Stimulated activated CD8-positive, alpha-beta memory T cell treated with anti-CD3 and anti-CD28 coated beads, Interleukin-7, amount 100 ng/mL, for 1 hour (primary cell): ENCODE measurements at places on chromosomes 4 and X.

DNA sequence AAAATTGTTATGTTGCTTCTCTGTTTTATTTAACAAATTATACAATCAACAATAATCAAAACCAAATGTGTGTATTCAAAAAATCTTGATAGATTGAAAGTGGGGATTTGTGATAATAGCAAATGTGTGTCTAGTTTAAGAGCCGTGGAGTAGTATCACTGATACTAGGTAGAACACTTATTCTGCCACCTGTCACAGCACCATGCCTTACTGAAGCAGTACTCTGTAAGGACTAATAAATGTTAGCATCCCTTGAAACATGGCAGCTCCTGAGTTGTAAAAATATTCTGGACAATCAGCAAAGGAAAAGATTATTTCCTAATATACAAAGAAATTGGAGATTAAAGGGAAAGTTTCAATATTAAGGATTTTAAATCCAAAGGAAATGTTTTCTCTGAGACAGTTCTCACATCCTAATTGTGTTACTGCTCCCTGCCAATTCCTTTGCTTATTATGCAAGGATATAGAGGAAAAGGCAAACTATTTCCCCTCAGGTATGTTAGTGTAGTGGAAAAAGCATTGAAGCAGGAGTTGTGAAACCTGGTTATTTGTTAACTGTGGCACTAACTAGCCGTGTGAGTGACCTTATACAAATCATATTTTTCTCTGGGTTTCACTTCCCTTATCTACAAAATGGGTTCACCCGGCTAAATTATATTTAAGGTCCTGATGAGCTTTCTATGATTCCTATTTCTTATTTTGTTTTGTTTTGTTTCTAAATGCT lies 303.1 kb downstream of the ARHGAP24 start:
- DNase-seq = no peak

- DNase-seq = no peak
Measured at GRCh38 chr4:180947425-180947824, 1295.8 kb upstream of the TENM3 start.

GRCh38 chr4:47469951-47470350 lies 6.4 kb upstream of the COMMD8 start:
- no peak for DNase-seq

GRCh38 chr4:86965019-86965976 lies 30.5 kb downstream of the AFF1 start:
- no peak for DNase-seq

DNA sequence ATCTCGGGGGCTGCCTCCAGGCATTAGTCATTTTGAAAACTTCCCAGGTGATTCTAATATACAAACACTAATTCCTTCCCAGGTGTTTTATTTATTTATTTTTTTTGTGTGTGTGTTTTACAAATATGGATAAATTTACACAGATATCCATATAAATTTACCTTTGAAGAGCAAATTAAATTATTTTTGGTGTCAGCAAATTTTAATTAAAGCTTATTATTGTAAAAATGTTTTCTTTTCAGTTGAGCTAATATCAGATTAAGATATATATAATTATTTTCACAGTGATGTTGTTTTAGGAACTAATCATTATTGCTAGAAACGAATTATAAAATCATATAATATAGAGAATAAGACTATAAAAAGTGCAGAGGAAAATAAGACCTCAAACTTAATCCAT lies 62.0 kb upstream of the FREM3 start:
- no peak for DNase-seq

DNA sequence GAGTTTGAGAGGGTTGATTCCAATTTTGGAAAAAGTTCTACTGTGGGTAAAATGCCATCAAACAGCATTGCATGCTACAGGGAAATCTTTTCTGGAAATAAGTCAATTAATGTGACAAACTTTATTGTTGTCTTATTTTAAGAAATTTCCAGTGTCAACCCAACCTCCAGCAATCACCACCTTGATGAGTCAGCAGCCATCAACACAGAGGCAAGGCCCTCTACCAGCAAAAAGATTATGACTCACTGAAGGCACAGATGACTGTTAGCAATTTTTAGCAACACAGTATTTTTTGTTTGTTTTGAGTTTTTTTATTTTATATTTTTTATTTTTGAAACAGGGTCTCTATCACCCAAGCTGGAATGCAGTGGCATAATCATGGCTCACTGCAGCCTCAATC lies 165.4 kb upstream of the C1QTNF7 start:
- DNase-seq = no peak

DNA sequence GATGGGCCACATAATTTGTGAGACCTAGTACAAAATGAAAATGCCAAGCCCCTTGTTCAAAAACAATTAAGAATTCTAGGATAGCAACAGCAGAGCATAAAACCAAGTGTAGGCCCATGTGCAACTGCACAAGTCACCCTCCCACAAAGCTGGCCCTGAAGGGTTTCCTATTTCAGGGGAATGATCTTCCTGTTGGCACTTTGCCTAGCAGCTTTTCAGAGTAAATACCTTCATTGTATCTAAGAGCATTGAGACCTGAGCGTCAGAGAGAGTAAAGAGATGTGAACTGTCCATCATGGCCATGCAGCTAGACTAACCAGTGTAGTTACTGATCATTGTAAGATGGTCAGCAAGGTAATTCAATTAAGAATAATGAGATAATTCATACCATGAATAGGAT lies 113.6 kb downstream of the CNKSR2 start:
- no peak for DNase-seq

DNA sequence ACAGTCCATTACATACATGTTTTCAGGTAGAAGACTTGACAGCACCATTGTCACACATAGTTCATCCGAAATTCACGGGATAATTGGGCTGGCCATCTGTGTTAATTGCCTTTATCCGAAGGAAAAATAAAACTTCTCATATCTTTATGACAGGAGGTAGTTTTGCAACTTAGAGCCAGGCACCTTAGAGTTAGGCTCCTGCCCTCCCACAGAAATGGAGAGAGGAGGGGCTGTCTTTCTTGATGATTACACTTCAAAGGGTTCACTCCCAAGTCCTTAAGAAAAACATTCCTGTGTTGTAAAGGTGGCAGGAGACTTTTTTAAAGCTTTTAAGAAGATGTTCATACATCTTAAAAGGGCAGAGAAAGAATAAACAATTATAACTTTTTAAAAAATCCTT lies 10.5 kb upstream of the SCARB2 start:
- DNase-seq = no peak

- DNase-seq = no peak
Measured at GRCh38 chr4:164313853-164314252, 440.1 kb upstream of the SMIM31 start.

GRCh38 chr4:38948551-38948950 lies 80.9 kb downstream of the FAM114A1 start:
- DNase-seq = no peak

DNA sequence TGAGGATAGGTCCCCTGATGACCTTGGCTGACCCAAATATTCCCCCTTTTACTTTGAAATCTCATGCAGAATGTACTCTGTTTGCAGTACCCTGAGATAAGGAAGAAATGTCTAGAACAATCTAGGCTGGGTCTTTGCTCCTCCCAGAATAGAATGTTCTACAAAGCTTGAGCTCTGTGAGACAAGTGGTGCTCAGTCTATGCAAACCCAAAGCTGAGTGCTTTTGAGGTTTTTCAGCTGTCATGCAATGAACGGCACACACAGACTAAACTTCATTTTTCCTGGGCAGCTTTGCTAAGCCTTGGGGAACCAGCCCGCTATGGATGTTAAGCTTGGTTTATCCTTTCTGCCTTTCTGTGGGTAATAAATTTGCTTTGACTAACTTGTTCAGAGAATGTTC lies 513.6 kb downstream of the FAT4 start:
- no peak for DNase-seq

GRCh38 chr4:26611885-26612284 lies 28.0 kb downstream of the TBC1D19 start:
- DNase-seq = no peak

DNA sequence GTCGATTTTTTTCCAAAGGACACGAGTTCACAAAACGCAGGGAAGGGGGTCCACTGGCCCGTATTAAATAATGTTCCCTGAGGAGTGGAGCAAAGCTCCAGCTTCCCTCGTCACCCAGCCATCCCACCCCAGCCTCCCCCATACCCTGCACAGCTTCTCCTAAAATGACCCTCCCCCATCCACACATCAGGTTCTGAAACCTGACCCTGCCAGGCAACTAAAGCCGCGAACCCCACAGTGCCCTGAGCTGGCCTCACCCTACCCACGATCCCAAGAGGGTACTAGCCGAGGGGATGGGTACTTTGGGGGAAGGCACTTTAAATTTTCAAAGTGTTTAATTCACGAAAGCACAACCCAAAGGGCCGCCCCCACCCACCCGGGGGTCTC lies 634 bp downstream of the APOO start:
- no peak for DNase-seq

DNA sequence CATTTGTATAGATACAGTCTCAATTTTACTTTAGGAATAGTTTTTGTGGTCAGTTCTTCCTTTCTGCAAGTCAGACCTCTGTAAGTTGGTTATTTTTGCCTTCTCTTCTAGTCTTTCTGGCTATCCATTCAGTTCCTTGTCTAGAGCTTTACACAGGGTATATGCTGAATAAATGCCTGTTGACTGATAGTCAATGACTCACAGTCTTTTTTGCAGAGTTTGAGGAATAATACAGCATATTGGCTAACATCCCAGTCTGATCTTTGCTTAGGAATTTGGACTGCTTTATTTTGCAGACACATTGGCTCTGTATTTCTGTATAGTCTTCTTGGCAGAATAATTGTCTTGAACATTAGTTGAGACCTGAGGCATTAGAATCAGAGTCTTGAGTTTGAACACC lies 132.4 kb downstream of the MAGEC1 start:
- DNase-seq = no peak

GRCh38 chr4:139933541-139933940 lies 220.4 kb downstream of the MAML3 start:
- DNase-seq = no peak

- DNase-seq = no peak
Measured at GRCh38 chr4:118850488-118851173, 14.7 kb upstream of the SEC24D start.

DNA sequence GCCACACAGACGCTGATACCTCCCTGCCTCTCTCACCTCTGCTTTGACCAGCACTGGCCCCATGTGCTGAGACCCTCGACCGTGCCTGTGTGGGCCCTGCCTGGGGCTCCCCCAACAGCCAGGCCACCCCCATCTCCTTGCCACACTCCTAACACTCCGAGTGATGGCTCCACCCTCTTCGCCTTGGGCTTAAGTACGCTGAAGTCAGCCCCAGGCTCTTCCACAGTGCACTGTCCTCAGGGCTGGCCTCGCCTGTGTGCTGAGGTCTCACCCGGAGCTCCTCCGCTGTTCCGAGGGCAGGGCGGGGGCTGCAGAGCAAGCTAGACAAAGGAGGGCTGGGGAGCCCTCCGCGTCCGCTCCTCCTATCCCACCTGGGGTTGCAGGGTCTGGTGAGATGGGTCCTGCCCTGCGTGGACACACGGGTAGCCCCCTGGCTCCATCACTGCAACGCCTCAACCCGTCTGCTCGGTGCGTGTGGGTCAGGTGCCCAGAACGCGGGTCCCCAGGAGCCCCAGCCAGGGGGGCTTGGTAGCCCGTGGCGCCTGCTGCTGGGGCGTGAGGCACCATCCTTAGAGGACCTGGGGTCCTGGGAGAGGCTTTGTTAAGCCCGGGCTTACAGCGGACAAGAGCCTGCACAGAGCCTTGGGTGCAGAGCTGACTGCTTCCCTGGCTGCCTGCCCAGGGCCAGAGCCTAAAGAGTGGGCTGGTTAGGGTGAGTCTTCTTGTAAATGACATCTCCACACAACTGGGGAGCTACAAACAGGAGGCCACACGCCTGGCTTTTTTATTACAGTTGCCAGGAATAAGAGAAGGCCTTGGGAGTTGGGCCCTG lies 42.6 kb upstream of the NKX1-1 start:
- DNase-seq = no peak

DNA sequence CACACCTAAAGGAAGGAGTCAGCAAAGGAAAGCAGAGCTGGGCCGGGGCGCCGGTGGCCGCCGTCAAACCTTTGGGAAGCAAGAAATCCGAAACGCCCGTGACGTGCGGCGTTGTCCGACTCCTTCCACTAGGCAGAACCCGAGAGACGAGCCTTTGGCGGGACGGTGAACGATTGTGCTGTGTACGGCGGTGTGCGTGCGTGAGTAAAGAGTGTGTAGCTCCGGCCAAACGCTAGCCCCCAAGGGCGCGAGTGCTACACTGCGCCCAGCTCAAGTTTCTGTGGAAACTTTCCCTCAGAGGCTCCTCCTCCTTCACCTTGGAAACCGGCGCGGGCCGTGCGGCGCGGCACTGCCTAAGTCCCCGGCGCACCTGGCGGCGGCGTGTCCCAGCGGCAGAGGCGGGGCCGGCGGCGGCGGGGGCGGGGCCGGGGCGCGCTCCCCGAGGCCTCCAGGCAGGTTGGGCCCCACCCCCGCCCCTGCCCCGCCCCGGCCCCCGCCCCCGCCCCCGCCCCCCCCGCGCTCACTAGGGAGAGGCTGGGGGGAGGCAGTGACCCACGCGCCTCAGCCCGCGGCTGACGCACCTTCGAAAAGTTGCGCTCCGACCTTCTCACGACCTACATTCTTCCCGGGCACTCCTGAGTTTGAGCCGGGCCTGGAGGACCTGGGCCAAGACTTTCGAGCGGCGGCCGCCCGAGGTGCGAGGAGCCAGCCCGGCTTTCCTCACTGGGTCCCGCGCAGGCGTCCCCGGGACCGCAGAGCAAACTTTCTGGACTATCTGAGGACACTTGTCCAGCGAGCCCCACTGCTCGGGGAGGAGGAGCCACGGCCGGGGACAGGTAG lies at the start of gene FHIP1A:
FHIP1A (plus strand) TSS at position 547 of the 840 bp plus-strand sequence. CDS start 157,084 bp downstream, outside the sequence.
- DNase-seq = peak; percentile 60
